Thoracic aorta (tissue), 2 donors: ENCODE measurements at places on chromosomes 5 and 9. TPM values are rescaled to one million over a fixed set of nuclear protein-coding genes. Genes with fewer than 3 reads are reported as not detected.

- DNase-seq = no peak
These were observed 665 bp downstream of the DNAJC18 start for GRCh38 chr5:139438707-139439012.

DNA sequence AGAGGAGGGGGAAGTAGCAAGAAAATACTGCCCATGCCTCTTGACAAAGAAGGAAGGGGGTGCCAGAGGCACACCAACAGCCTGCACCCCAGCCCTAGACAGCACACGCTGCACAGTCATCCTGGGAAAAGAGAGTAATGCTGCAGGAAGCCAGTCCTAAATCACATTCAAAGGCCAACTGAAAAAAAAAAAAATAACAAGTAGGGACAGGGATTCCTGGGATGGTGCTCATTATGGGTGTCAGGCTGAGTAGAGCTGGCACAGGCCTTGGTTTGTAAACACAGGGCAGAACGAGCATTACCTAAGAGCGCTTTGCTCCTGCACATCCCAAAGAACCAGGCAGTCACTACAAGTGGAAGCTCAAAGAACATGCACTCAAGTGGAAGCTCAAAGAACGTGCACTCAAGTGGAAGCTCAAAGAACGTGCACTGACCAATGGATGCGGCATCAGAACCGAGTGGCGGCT is 7.8 kb downstream of the RAPGEF1 start:
- no peak for DNase-seq

DNA sequence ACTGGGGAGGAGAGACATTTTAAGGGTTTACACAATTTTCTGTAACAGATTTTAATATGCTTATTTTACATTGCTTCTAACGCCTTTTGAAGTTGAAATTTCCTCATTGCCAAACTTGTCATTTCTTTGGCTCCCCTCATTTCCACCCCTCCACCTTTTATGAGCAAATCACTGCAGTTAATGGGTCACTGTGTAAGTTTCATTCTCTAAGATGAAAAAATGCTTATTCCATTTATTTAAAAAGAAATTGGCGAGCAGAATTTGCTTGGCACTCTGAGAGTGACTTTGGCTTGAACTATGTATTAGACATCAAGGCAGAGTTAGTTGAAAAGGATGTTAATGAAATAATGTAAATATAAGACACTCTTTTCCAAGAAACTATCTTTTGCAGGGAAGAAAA is 66.6 kb downstream of the ITGA1 start:
- DNase-seq = no peak

TPPP gene
- 9.9 TPM for total RNA-seq

TSPAN17 gene
- total RNA-seq = 20.6 TPM

GRCh38 chr9:6634444-6634843 is 11.1 kb downstream of the GLDC start:
- no peak for DNase-seq
